ENCODE measurements at places on chromosomes 13 and 19. TPM values are rescaled to one million over a fixed set of nuclear protein-coding genes. Genes with fewer than 3 reads are reported as not detected.

- no peak overlapping the region for H3K27ac ChIP-seq
- H3K36me3 ChIP-seq: no peaks in the 10 kb centered on the region
- H3K4me3 ChIP-seq: no peak overlapping the region
- no peak for DNase-seq
Measured at GRCh38 chr13:106003651-106004050, 531.8 kb downstream of the EFNB2 start.

EFNB2 gene
- 44.2 TPM for total RNA-seq

C19orf18 gene
- total RNA-seq: 1.8 TPM

- H3K27me3 ChIP-seq: peaks cover 6% of the 10 kb centered on the region
- no peak for DNase-seq
- H3K4me3 ChIP-seq: no peak overlapping the region
- H3K36me3 ChIP-seq: no peaks in the 10 kb centered on the region
- no peaks in the 10 kb centered on the region for H3K4me1 ChIP-seq
- H3K27ac ChIP-seq: no peak overlapping the region
Measured at GRCh38 chr13:95485045-95485517, 67.4 kb upstream of the CLDN10 start.

- no peaks in the 10 kb centered on the region for H3K36me3 ChIP-seq
- peak; percentile 56 for DNase-seq
- no peak overlapping the region for H3K4me3 ChIP-seq
- no peaks in the 10 kb centered on the region for H3K4me1 ChIP-seq
- H3K27ac ChIP-seq: no peak overlapping the region
Measured at GRCh38 chr13:104571161-104571892, 1505.1 kb upstream of the SLC10A2 start.
